ENCODE measurements at places on chromosomes 2 and 18.

GRCh38 chr2:152050915-152051314, 47.9 kb downstream of the CACNB4 start:
- no peak for DNase-seq

GRCh38 chr2:172999641-173000386, 75.8 kb upstream of the MAP3K20 start:
- peak; percentile 50 for DNase-seq

- no peak for DNase-seq
Observed at GRCh38 chr2:69376403-69376802, 10.6 kb downstream of the GFPT1 start.

DNA sequence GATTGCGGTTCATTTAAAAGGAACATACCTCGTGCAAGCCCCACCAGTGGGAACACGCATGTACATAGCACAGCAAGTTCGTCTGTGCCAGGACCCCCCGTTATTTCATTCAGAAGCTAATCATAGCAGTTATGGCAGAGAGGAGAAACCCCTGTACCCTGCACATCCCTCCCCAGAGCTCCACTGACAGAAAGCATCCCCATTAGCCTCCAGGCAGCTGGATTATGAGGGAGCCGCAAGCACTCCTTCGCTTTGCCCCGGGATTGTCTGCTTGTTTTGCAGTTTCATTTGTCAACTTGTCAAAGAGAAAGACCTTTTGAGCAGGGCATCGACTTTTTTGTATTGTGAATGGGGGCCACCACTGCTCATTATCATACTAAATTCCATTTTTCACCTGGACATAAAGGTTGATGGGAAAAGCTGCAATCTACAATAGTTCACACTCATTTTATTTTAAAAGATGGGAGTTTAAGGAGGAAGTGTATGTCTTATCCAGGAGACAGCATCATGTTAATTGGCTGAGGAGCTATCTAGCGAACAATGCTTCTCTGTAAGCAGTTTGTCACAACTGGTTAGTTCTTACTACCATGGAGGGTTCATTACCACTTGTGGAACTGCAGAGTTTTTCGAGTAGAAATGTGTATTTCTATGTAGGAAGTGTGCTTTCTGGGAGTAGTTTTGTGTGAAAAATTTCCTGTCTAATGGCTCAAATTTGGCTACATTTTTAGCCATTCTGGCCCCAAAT, 255.3 kb downstream of the THSD7B start:
- peak; percentile 9 for DNase-seq

- no peak for DNase-seq
Observed at GRCh38 chr2:229712136-229712535, 2.2 kb downstream of the DNER start.

GRCh38 chr2:180063494-180064092, 56.5 kb upstream of the CWC22 start:
- no peak for DNase-seq

- DNase-seq: no peak
Observed at GRCh38 chr2:237171396-237171795, 85.7 kb downstream of the COPS8 start.

DNA sequence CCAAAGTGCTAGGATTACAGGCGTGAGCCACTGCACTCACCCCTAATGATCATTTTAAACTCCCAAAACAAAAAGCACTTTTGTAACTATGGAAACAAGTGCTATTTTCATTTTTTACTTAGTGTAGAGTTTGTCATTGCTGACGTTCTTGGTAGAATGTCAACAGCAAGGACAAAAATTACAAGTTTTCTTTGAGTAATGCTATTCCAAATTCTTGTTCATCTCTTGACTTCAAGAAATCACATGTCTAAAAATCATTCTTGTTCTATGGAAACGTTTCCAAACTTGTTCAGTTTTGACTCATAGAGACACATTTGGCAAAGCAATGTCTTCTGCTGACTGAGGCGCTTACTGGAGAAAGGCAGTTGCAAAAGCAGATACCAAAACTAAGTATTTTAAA, 82.6 kb downstream of the MBP start:
- no peak for DNase-seq

- peak; percentile 43 for DNase-seq
Observed at GRCh38 chr18:62186499-62186773, 420 bp downstream of the PIGN start.

DNA sequence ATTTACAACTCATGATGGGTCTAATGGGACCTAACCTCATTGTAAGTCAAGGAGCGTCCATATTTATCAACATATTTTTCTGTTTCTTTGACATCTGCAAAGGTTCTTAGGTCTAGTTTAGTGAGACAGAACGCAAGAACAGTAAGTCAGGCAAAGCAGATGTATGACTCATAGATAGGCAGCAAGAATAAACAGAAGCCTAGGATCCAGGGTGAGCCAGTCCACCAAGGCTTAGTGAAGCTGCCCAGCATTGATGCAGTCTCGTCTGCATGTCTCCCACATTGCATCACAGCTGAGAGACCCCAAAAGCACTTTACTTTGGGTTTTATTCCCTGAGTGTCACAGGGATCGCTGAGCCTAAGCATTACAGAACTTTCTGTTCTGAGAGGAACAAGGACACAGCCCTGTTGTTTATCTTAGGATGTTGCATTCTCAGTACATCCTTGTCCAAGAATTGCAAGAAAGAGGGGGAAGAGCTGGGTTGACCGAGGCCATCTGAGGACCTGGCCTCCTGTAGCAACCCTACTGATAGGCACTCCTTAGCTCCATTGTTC, 29.6 kb upstream of the TMEM177 start:
- no peak for DNase-seq

DNA sequence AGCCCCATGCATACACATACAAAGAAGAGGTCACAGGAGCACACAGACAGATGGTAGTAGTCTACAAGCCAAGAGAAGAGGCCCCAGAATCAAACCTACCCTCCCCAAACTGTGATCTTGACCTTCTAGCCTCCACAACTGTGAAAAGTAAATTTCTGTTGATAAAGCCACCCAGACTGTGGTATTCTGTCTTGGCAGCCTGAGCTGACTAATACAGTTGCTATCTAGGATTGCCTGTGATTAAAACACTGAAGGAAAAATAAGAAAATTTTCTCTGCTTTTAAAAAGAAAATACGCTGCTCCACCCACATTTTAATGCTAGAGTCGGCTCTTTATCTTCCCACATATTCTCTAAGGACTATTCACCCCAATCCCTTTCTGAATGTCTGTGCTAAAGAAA, 143.7 kb upstream of the TMEM200C start:
- no peak for DNase-seq

Measured in HAP-1 (cell line).